ENCODE measurements at places on chromosomes 1 and 21.

- no peak for DNase-seq
These were observed 96.5 kb downstream of the FMN2 start for GRCh38 chr1:240188139-240188538.

GRCh38 chr1:200279810-200280411 lies 129.9 kb downstream of the ZNF281 start:
- DNase-seq, result no peak

- DNase-seq, result no peak
These were observed 15.5 kb downstream of the PROX1 start for GRCh38 chr1:214003233-214003632.

DNA sequence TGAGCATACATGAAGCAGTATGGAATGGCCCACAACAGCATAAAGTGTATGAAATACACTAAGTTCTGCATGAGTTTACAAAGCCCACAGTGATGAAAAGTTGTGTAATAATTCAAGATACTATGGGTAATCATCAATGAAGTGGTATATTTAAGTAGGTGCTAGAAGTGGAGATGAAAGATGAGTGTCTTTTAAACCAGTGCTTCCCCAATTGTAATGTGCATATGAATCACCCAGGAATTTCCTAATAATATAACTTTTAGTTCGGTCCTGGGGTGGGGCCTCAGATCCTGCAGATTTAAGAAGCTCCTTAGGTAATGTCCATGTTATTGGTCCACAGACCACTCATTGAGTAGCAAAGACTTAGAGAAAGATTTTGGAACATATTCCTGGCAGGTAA lies 184.9 kb downstream of the DUSP10 start:
- no peak for DNase-seq

- DNase-seq, result no peak
These were observed 138.8 kb upstream of the CTTNBP2NL start for GRCh38 chr1:112257043-112257835.

GRCh38 chr1:54379555-54380289 lies 26.5 kb downstream of the SSBP3 start:
- no peak for DNase-seq

- no peak for DNase-seq
These were observed 18.2 kb upstream of the RHOU start for GRCh38 chr1:228717081-228717480.

DNA sequence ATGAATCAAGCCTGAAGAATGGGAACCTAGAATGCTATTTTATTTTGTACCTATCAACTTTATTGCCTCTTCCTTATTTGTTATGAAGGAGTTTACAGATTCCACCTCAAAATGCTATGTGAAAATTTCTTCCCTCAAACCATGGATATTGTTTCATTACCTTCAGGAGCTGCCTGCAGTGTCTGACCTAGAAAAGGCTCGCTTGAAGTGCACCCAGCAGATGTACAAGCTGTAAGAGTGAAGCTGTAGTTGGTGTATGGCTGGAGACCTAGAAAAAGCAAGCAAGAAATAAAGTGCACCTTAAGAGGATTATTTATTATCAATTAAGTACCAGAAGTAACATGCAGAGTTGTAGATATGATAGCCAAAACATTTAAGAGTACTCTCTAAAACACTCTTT lies 199.4 kb downstream of the KCTD3 start:
- no peak for DNase-seq

GRCh38 chr1:169368406-169368769 lies 393 bp downstream of the BLZF1 start:
- peak; percentile 30 for DNase-seq

DNA sequence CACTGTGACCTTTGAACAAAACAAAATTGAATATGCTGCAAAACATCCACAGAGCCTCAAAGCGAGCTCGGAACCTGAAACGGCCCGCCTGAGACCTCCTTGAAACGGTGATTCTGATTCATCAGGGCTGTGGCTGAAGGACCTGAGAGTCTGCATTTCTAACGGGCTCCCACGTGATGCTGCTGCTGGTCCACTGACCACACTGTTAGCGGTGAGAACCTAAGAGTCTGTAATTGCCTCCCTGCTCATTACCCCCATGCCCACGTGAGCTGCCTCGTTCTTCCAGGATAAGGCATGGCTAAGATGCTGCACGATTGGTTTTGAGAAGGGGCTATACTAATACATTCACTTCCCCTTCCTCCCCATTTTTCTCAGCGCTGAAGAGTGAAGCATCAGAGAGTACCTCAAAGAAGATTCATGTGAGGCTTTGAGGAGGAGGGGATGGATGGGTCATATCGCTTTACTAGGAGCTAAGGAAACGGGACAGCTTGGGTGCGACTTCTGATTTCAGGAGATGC lies 9.7 kb downstream of the TLR5 start:
- no peak for DNase-seq

DNA sequence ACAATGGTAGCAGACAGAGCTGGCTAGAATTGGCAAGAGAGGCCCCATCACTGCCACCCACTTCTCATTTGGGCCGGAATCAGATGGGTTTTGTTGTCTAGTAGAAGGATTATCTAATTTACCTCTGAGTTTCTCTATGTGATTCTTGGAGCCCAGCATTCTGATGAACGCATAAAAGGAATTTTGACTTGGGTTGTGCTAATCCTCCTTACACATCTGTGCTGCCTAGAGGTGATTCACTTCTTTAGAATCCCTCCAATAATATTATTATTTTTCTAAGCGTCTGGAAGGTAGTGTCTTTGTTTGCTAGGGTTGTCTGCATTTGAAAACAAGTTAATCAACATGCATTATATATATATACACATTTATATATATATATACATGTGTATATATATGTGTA lies 118.1 kb downstream of the RUNX1 start:
- DNase-seq, result no peak

- no peak for DNase-seq
These were observed 97.5 kb upstream of the TSPAN2 start for GRCh38 chr1:115186711-115187265.

GRCh38 chr1:24301785-24302175 lies 17.4 kb upstream of the GRHL3 start:
- DNase-seq, result no peak

DNA sequence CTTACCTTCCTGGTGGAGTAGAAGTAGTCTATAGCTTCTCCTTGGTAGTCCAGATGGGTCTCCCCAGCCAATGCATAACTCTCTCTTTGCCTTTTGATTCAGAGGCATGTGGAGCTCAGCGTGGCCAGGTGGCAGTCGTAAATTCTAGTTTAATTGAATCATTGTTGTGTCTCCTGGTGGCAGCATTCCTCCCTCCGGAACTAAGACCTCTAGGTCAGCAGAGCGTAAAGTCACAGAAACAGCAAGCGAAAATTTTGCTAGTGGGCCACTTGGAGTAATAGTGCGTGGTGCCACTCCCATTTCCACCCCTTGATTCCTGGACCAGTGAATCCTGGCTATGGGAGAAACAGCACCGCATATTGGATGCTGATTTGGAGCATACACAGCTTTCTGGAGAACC lies 3.9 kb upstream of the TMPRSS2 start:
- DNase-seq, result no peak

Data from activated naive CD4-positive, alpha-beta T cell treated with Interleukin-2 at 50 U/mL for 16 hours (primary cell).